Upper lobe of left lung (tissue), 6 donors: ENCODE measurements at places on chromosomes 3 and 15. TPM values are rescaled to one million over a fixed set of nuclear protein-coding genes. Genes with fewer than 3 reads are reported as not detected.

Gene PEX11A
- 7.1 TPM for total RNA-seq

Gene FOXB1
- total RNA-seq = not detected

Gene RTP3
- total RNA-seq = not detected

Gene TM4SF4
- total RNA-seq = not detected

Gene PEX5L
- total RNA-seq = not detected

Gene TLR9
- total RNA-seq = 1.1 TPM

Gene GP9
- 4.3 TPM for total RNA-seq

Gene MYRIP
- 4.3 TPM for total RNA-seq

Gene SNRPN
- total RNA-seq = 96.5 TPM

Gene ANKUB1
- total RNA-seq = not detected

Gene TP63
- total RNA-seq = 8.8 TPM

Gene RASGRF1
- total RNA-seq = 27.2 TPM

Gene ARGFX
- not detected for total RNA-seq
